ENCODE measurements at places on chromosomes 3 and 15.

- DNase-seq, result no peak
Measured at GRCh38 chr3:52119099-52119498, 35.1 kb downstream of the POC1A start.

DNA sequence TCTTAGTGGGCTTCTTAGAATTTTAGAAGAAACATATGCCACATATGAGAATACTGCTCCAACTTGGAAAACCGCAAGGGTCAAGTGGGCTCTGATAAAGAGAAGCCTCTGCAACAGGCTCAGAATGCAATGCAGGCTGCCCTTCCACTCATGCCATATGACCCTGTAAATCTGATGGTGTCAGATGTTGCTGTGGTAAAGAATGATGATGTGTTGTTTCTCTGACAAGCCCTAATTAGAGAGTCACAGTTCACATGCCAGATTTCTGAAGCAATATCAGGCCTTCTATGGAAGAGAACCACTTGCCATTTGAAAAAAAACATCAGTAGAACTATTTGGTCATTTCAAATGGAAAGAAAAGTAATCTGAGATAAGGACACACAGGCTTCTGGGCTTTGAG, 749.6 kb downstream of the AGBL1 start:
- DNase-seq, result no peak

- no peak for DNase-seq
Measured at GRCh38 chr15:36826948-36827347, 247.5 kb downstream of the CDIN1 start.

DNA sequence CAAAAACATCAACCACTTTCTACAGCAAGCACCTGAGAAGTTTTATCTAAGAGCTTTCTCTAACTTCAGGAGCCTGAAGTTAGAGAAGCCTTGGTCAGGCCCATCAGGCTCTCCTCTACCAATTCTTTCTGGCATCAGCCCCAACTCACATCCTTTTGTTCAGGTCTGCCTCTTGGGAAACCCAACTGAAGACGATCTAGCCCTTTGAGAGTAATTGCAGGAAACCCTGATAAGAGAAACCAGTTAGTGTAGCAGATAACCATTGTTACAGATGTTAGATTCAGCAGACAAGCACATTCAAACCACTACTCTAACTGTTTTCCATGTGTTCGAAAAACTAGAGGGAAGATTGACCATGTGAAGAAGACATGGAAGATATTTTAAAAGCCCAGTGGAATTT, 27.0 kb upstream of the DYNC1LI1 start:
- no peak for DNase-seq

DNA sequence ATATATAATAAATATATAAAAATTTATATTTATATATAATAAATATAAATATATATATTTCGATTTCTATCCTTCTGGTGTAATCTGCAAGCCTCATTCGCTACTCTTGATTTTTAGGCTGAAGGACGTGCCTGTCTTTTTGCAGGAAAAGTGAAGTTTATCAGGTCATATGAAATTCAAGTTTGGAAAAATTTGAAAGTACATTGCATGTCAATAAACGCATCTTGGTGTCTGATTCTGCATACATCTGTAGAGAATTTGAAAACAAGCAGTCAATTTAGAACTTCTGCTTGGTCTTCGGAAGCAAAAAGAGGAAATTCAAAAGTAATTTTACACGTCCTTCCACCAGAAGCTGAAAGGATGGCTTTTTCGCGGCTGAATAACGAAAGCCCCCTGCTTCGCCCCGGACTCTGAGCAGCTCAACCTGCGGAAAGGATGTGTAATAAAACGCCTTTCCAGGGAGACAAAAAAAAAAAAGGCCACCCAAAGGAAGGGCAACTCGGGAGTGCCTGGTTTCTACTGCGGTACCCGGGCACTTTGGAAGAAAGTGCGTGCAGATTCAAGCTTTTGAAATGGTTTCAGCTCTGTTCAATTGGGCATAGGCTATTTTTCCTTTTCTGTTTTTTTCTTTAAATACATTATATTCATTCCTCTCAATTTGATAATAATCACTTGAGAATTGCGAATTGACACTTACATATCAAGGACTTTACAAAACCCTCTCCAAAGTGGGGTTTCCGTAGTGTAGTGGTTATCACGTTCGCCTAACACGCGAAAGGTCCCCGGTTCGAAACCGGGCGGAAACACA, 1.5 kb upstream of the MYNN start:
- DNase-seq, result peak; percentile 74

All from fibroblast of the conjunctiva (primary cell).